Femur (tissue), 1 donor: ENCODE measurements at places on chromosomes 6 and 20.
A peak's percentile ranks its signal among the peaks of the same experiment; 100 is the strongest.

DNA sequence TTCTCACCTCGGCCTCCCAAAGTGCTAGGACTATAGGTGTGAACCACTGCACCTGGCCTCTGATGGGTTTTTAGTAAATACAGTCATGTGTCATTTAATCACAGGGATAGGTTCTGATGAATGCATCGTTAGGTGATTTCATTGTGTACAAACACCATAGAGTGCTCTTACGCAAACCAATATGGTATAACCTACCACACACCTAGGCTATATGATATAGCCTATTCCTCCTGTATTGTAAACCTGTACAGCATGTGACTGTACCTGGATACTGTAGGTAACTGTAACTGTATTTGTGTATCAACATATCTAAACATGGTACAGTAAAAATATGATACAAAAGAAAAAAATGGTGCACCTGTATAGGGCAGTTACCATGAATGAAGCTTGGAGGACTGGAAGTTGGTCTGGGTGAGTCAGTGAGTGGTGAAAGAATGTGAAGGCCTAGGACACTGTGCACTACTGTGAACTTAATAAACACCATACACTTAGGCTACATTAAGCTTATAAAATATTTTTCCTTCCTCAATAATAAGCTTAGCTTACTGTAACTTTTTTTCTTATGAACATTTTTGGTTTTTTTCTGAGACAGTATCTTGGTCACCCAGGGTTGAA, 10.0 kb downstream of the BICRAL start:
- no peak for DNase-seq

- no peak for DNase-seq
Observed at GRCh38 chr20:7650086-7650879, 290.0 kb downstream of the HAO1 start.

GRCh38 chr20:60867589-60867988, 384.5 kb upstream of the CDH4 start:
- DNase-seq, result no peak

DNA sequence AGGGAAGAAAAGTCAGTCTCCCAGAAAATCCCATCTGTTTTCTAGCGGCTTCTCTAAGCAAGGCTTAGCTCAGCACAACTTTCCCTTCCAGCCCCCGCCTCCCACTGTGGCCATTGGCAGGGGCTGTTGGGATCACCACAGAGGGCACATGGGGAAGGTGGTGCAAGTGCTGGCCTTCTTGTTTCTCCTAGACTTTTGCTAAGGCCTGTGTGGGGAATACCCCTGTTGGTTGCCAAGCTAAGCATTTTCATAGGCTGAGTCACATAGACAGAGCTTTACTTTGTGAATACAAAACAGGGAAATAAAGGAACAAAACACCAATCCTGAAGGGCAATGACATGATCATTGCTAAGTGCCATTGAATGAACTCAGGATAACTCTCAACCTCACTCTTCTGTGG, 32.4 kb upstream of the TIAM2 start:
- no peak for DNase-seq

DNA sequence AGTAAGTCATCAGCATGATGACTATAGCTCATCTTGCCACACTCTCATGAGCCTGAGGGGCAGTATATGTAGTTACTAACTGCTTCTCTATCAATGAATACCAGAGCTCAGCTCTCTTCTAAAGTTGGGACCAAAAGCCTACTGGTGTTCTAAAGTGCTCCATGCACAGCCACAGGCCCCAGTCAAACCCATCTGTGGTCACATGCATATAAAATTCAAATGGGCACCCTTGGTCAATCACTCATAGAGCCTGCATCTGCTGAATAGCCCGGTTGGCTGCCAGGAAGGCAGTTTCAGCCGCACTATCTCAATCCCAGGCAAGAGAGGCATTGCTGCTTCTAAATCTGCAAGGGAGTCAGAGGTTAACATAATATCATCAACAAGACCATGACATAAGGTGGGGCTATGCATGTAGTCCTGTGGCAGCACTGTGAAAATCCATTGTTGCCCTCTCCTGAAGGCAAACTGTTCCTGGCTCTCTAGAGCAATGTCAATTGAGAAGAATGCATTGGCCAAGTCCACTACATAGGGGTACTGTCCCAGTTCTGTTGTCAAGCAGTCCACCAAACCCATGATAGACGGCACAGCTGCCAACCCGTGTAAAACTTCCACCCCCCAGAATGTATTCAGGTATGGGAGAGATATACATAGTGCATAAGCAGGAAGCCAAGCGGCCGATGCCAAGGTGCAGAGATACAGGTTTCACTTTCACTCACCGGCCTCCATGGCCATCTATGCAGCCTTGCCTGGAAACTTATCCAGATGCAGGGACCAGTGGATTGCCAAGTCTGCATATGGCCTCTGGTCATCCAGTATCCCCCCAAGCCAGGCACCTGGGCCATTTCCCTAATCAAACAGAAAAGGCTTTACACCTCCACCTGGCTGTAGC, 76.2 kb downstream of the ALDH8A1 start:
- DNase-seq, result no peak

DNA sequence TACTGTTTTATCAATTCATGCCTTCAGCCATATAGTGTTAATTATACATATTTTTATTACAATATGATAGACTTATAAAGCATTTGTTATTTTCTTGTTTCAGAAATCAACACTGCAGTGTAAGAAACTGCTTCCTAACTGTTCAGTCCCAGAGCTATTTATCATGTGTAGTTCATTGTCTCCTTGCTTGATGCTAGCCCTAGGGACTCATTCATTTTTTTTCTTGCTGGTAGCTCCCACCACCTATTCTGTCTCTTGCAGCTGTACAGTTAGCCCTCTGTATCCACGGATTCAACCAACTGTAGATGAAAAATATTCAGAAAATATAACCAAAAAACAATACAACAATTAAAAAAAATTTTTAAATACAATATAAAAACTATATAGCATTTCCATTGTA, 121.3 kb downstream of the STXBP5 start:
- DNase-seq, result no peak

GRCh38 chr6:140660295-140660694, 1285.8 kb upstream of the CITED2 start:
- no peak for DNase-seq

GRCh38 chr6:129911732-129912131, 50.6 kb upstream of the TMEM244 start:
- no peak for DNase-seq

GRCh38 chr20:15805154-15805553, 768.1 kb downstream of the KIF16B start:
- no peak for DNase-seq

DNA sequence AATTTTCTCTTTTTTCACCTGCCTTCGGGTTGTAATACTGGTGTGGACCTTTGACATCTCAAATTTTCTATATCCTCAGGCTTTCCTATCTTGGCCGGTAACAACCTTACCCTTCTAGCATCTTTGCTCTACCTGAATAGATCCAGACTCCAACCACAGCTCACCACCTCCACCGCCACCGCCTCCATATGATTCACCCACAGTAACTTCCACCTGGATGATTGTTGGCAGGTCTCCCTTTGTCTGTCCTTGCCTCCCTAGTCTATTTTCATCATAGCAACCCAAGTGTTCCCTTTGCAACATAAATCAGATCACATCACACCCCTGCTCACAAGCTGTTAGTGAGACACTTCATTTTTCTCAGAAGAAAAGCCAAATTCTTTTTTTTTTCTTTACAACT, 525.8 kb upstream of the POU3F2 start:
- no peak for DNase-seq

DNA sequence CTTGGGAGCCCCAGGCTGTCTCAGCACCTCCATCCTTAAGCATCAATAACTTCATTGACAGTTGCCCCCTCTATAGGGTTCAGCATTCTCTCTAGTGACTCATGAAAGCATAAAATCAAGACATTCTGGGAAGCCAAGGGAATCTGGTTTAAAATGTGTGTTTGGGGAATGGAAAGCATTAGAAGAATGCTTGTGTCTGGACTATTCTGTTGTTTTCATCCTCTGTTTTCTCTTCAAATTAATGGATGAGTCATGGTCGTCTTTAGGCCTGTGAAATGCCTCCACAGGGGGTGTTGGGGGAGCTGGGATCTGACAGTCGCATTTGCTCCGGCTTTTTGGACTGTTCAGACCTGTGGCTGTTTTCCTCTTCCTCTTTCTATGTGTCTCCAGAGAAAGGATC, 279.7 kb downstream of the CDC5L start:
- DNase-seq, result no peak

GRCh38 chr6:158575550-158575949, 15.7 kb downstream of the TMEM181 start:
- DNase-seq, result no peak

GRCh38 chr6:154921482-154921881, 73.6 kb upstream of the TIAM2 start:
- DNase-seq, result no peak

DNA sequence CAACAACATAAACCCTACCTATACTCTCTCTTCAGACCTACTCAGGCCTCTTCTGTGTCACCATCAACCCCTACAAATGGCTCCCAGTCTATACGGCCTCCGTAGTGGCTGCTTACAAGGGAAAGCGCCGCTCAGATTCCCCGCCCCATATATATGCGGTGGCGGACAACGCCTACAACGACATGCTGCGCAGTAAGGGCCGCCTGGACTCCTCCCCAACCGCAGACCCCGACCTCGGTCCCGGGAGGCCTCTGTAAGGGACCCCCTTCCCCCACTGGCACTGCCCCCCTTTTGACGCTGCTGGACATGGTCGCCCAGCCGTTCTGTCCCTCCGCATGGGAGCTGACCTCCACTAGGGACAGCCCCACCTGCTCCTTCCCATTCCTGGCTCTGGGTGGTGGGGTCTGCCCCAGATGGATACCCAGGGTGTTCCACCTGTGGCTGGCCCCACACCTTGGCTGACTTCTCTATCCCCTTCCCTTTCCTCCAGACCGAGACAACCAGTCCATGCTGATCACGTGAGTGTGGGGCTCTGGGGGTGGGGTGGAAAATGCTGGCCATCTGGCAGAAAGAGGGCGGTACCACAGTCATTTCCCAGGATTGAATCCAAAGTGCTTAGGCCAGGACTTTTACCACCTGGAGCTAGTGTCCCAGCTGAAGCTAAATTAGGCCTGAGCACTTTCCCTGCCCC, 25.0 kb downstream of the MYH7B start:
- no peak for DNase-seq

- DNase-seq, result no peak
Observed at GRCh38 chr6:34374069-34374468, 18.4 kb downstream of the NUDT3 start.

GRCh38 chr6:85401186-85402021, 48.5 kb upstream of the NT5E start:
- DNase-seq, result no peak

DNA sequence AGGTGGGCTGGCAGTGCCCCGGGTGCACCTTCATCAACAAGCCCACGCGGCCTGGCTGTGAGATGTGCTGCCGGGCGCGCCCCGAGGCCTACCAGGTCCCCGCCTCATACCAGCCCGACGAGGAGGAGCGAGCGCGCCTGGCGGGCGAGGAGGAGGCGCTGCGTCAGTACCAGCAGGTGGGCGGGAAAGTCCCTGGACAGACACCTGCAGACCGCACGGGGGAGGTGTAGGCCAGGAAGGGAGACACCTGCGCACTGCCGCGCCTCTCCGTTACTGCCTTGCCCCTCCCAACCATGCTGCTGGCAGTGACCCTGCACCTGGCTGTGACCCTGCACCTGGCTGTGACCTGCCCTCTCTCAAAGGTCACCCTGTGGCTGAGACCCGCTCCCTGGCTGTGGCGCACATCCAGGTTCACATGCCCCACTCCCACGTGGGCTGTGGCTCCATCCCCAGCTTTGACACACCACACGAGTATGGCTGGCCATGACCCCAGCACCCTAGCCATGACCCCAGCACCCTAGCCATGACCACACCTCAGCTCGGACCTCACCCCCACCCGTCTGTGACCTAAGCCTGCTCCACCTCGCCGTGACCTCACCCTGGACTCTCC, 11.6 kb downstream of the RBCK1 start:
- no peak for DNase-seq

- DNase-seq, result no peak
Observed at GRCh38 chr20:25291432-25292133, 43.7 kb downstream of the PYGB start.

DNA sequence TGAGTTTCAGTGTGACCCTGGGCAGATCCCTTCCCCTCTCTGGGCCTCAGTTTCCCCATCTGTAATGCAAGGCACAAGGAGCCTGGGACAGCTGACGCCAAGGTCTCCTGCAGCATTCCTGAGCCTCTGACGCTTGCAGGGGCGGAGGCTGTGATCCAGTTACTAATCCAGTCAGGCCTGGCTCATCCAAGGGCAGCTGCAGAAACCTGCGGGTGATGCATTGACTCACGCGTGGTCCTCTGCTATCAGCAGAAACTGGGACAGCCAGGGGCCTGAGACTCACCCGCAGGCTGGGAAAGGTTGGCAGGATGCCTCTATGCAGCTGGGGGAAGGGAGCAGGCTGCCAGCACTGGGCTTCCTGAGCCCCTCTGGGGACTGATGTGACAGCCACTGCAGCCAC, 65.0 kb upstream of the SIRPA start:
- DNase-seq, result peak; percentile 69

- DNase-seq, result no peak
Observed at GRCh38 chr20:5949943-5950270, 426 bp downstream of the TRMT6 start.

GRCh38 chr20:43789593-43789992, 62.8 kb upstream of the GTSF1L start:
- DNase-seq, result no peak

DNA sequence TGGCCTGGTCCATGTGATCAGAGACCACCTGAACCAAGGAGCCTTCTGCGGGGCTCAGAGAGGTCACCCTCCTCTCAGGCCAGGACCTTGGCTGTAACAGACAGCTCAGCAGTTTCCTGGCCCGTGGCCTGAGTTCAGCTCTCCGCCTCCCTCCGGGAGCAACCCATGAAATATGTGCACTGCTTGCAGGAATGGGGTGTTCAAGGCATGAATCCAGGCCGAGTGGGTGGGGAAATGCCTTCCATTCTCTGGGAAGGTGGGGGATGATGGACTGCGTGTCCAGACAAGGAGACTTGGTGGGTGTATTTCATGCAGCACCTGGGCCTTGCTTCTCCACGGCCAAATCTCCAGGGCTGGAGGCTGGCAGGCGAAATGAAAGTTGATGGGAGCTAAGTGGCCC, 46.0 kb downstream of the SIRPA start:
- DNase-seq, result no peak

- no peak for DNase-seq
Observed at GRCh38 chr20:11296951-11297350, 620.7 kb upstream of the BTBD3 start.

- DNase-seq, result no peak
Observed at GRCh38 chr6:24006254-24006653, 119.8 kb upstream of the NRSN1 start.

- no peak for DNase-seq
Observed at GRCh38 chr6:157143890-157144798, 179.2 kb downstream of the TMEM242 start.

- no peak for DNase-seq
Observed at GRCh38 chr6:10610289-10610688, 84.1 kb downstream of the C6orf52 start.

DNA sequence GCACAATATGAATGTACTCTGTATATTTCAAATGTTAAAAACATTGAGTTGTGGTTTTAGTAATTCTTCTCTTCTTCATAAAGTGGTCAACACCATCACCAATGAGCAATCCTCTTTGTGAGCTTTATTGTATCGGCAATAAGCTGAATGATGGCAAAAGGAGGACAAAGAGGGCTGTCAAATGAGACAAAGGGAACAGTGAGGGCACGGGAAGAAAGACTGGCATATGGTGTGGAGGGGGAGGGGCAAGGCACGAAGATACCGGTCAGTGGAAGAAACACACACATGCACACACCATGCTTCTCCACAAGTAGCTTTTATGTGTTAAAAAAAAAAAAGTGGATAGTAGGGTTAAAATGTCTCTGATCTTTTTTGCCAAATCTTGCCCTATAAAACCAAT, 506.8 kb upstream of the CITED2 start:
- no peak for DNase-seq
